Heart left ventricle (tissue), 16 donors: ENCODE measurements at places on chromosomes 7 and 10. TPM values are rescaled to one million over a fixed set of nuclear protein-coding genes. Genes with fewer than 3 reads are reported as not detected.
A peak's percentile ranks its signal among the peaks of the same experiment; 100 is the strongest.

DNA sequence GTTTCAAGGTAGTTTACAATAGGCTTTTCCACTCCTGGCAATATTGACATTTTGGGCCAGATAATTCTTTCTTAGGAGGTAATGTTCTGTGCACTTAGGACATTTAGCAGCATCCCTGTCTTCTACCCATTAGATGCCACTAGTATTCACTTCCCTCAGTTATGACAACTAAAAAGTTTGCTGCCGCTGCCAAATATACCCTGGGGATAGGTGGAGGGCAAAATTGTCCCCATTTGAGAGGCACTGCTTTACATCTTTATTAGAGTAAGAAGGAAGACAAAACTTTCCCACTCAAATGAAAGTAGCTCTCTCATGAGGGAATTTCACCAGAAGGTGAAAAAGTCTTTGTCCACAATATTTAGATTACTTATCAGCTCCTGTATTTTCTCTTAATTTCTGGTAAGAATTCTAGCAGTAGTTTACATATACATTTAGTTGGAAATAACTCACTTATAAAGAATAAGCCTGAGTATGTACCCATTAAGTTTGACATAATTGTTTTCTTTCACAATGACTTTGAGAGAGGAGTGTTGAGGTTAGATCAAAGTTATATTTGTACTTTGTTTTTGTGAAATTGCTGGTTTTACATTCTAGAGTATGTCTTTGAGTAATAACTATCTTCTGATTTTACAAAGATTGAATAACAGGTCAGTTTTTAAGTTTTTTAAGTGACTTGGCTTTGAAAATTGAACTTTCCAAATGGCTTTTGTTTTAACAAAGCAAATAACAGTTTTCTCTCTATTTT lies 46.0 kb downstream of the HELLS start:
- DNase-seq: no peak

KCNH2 gene
- 104 TPM for total RNA-seq

ASZ1 gene
- not detected for total RNA-seq

DNA sequence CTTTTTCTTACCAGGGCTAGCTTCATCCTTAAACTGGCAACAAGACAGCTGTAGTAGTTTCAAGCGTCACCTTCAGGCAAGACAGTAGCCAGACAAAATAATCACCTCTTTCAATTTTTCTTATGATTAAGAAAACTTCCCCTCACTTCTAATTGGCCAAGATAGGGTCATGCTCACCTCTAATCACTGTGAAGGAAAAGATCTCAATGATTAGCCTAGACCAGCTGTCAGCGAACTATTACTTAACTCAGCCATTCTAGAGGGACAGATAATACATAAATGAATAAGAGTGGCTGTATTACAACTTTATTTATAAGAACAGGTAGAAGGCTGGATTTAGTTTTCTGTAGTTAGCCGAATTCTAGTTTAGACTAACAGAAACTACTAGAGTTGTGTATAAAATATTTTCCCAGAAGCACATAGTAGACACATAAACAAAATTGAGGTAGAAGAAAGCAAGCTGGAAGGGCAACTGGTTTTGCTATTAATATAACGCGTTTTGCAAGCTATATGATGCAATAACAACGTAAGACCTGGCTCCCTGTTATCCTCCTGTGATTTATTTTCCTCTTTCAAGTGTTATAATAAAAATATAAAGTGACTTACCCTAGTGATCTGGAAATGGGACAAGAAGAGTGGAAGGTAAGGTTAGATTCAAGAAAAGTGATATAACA lies 64.3 kb downstream of the ELAPOR2 start:
- DNase-seq: no peak

- DNase-seq: no peak
Measured at GRCh38 chr7:95793658-95794057, 21.3 kb downstream of the DYNC1I1 start.

NRF1 gene
- total RNA-seq: 7.8 TPM

BTRC gene
- 35.0 TPM for total RNA-seq

- no peak for DNase-seq
Measured at GRCh38 chr10:93408783-93409182, 73.4 kb downstream of the MYOF start.

DNA sequence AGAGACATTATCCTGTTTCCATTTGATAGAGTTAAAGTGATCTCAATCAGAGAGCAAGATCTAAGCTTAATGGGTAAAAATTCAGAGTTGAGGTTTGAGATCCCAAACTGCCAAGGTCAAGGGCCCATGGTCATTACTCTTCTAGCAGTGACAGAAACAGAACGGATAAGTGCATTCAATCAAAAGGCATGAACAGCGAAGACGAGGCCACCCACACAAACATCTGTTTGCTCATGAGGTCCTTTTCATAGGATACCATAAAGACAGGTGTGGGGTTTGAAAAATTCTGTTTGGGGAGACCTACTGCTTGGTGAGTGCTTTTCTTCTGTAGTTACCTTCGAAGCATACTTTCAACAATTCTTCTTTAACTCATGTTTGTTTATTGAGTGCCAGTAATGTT lies 58.3 kb downstream of the SEMA3C start:
- no peak for DNase-seq

ZNF488 gene
- not detected for total RNA-seq

- no peak for DNase-seq
Measured at GRCh38 chr10:6583447-6583846, 3.4 kb upstream of the PRKCQ start.

DNA sequence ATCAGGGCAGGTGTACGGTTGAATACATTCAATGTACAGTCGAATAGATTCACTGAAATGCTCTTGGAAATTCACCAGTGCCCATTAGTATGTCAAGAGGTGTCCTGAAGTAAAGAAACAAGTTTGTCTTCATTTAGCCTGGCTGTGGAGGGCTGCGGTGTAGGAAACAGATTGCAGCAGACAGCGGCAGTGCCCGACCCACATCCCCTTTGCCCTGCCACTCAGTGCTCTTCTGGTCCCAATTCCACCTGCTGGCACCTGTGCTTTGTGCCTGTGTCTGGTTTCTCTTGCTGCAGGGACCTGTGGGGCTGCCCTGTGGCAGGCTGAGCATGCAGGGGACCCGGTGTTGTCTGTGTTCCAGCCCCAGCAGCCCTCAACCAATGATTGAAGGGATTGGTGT lies 183.7 kb downstream of the RPS24 start:
- no peak for DNase-seq

GRCh38 chr7:28687537-28687936 lies 270.6 kb downstream of the TRIL start:
- no peak for DNase-seq

GRCh38 chr7:2566348-2566889 lies 7.6 kb downstream of the IQCE start:
- no peak for DNase-seq

DNA sequence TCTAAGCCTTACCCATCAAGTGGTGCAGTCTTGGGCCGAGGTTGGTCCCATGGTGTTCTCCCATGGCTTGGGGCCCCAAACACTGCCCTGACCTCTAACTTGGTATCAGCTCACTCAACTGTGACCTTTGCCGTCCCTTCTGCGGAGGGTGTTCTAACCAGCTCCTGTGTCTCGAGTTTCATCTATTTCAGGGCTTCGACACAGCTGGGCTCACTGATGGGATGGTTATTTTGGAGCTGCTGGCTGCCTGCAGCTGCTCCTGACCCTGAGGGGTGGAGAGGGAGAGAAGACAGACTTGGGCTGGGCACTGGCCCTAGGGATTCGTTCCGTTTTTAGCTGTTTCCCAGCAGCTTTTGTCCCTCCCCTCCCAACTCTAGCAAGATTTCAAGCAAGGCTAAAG lies 86.9 kb downstream of the NEURL1 start:
- DNase-seq: no peak

JCAD gene
- total RNA-seq: 21.0 TPM

DNA sequence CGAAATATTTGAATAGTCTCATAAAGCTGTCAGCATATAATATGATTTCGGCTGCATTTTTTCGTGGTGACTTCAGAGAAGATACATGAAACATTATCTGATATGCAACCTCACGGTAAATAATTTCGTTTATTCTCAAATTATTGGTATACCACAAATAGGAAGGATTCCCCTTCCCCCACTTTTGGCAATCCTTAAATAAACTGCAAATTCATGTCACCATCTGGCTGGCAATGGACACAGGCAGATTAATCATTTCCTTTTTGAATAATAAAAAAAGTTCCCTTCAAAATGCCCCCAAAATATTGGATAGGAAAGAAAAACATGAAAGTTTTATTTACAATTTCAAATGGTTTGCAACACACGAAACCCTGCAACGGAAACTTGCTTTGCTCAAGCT lies 234.5 kb upstream of the MEOX2 start:
- no peak for DNase-seq

DNA sequence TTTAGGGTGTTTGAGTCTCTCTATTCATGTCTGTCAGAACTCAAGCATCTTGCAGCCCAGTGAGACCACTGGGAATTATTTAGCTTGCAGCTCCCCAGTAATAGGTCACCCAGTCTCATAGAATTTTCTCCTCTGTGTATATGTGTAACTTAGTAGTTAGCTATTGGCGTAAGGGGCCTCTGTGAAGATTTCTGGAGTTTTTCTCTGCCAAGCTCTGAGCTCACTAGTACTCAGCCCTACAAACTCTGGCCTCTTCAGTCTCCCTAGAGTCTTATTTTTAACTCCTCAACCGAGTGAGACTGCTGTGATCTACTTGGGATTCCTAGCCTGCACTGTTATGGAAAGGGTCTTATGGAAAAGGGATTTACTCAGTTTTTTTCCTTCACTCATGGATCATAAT lies 90.2 kb downstream of the PPP1R9A start:
- DNase-seq: no peak

GRCh38 chr7:143296686-143297085 lies 8.5 kb downstream of the CASP2 start:
- no peak for DNase-seq

- DNase-seq: no peak
Measured at GRCh38 chr7:139618482-139619366, 95.2 kb downstream of the CLEC2L start.

- peak; percentile 39 for DNase-seq
Measured at GRCh38 chr7:73830681-73831583, at the start of gene CLDN4. TSS of gene CLDN4 (plus strand) at chr7:73830996. CDS start at chr7:73831202, 206 bp downstream.

- peak; percentile 31 for DNase-seq
Measured at GRCh38 chr7:105677817-105678573, 96.7 kb upstream of the EFCAB10 start.

DNA sequence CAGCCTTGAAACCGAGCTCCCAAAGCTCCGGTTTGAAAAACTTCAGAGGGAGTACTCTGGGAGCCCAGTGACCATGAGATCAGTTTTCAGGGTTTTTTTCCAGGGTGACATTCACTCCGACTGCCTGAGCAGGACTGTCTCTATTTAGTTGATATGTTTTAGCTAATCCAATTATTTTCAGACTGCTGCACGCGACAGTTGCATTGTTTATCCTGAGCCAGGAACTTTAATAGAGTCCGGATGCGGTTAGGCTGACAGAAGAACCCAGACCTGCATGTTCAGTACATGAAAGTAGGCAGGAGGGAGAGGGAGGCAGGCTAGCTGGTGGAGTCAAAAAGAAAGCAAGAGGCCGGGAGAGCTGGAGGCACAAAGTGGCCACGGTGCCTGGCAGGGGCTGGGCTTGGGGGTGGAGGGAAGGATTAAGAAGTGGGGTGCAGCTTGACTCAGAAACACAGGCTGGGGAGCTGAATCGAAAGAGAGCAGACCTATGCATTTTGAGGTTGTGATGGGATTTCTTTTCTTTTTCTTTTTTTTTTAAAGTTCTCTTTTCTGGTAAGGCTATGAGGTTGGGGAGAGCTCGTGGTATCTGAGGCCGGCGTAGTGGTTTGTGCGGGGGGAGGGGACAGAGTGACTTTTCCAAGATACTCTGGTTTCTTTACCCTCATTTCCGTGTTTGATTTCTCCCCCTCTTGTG lies 5.7 kb downstream of the GATA3 start:
- DNase-seq: no peak

GRCh38 chr10:103491729-103492364 lies 1.7 kb upstream of the NEURL1 start:
- no peak for DNase-seq

- DNase-seq: no peak
Measured at GRCh38 chr7:107043921-107044346, 571 bp upstream of the PRKAR2B start.

GFRA1 gene
- total RNA-seq: 18.6 TPM

HACD1 gene
- total RNA-seq: 133 TPM

MDFIC gene
- 44.1 TPM for total RNA-seq

- DNase-seq: peak; percentile 74
Measured at GRCh38 chr10:71757399-71757922, 15.9 kb downstream of the VSIR start.

- DNase-seq: no peak
Measured at GRCh38 chr10:89001024-89001728, 10.6 kb downstream of the FAS start.

MOGAT3 gene
- not detected for total RNA-seq

DNA sequence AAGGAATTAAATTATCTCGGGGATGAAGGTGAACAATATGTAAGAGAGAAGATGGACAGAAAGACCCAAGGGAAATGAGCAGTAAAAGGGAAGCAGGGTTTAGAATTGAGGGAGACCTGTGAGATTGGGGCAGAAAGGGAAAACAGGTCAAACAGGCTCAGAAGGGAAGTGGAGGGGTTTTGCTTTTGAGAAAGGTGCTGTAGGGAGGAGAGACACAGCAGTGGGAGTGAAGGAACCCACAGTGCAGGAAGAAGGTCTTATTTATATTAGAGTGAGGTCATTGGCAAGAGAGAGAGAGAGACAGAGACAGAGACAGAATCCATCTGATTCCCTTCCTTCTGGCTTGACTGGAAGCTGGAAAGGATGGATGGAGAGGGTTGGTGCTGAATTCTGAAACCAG lies 3.5 kb upstream of the TCAF1 start:
- DNase-seq: no peak

GRCh38 chr10:5813091-5813340 lies 218 bp downstream of the GDI2 start:
- no peak for DNase-seq
